Kidney tubule cell (primary cell): ENCODE measurements at places on chromosomes 3 and 15.

GRCh38 chr3:171093462-171093861, 66.9 kb upstream of the SLC2A2 start:
- no peak for DNase-seq

GRCh38 chr15:56906766-56907165, 11.7 kb upstream of the TCF12 start:
- DNase-seq = no peak

DNA sequence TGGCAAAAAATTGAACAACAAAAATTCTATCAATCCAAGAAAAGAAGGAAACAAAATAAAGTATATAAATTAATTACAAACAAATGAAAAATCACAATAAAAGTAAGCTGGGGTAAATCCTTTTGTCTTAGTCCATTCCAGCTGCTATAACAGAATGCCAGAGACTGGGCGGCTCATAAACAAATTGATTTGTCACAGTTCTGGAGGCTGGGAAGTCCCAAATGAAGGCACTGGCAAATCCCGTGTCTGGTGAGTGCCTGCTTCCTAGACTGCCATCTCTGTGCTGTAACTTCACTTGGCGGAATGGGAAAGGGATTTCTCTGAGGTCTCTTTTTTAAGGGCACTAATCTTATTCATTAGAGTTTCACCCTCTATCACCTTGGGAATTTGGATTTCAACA, 53.6 kb upstream of the RPL35A start:
- no peak for DNase-seq

GRCh38 chr3:30232142-30232541, 374.3 kb upstream of the TGFBR2 start:
- DNase-seq = no peak

DNA sequence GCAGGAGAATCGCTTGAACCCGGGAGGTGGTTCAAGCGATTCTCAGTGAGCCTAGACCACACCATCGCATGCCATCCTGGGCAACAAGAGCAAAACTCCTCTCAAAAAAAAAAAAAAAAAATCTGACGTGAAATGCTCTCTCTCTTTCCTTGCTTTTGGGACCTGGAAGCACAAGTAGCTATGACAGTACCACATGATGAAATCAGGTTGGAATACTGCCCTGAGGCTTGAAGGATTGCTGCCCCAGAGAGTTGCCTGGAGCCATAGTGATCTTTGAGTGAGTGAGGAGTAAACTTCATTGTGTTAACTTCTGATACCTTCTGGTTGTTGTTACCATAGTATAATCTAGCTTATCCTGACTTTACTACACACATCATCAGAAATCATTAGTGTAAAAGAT, 23.3 kb downstream of the AKAP13 start:
- no peak for DNase-seq

- peak; percentile 52 for DNase-seq
Measured at GRCh38 chr3:39879581-39879980, 70.2 kb downstream of the MYRIP start.

DNA sequence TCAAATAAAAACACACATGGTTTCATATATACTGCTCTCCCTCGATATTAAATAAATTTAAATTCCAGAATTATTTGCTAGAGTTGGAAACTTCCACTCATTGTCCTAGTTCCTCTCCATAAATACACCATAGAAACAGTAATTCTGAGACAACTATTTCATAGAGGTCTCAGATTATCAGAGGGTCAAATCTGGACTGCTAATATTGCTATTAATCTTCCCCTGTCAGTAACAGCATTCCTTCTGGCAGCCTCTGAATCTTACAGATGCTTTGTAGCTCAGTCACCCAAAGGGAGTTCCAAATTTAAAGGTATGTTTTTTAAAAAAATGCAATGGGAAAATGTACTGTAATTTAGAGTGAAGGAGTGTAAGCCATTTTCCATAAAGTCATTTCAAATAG, 428.8 kb downstream of the PYDC2 start:
- no peak for DNase-seq

- no peak for DNase-seq
Measured at GRCh38 chr15:35818846-35819245, 272.9 kb upstream of the DPH6 start.

DNA sequence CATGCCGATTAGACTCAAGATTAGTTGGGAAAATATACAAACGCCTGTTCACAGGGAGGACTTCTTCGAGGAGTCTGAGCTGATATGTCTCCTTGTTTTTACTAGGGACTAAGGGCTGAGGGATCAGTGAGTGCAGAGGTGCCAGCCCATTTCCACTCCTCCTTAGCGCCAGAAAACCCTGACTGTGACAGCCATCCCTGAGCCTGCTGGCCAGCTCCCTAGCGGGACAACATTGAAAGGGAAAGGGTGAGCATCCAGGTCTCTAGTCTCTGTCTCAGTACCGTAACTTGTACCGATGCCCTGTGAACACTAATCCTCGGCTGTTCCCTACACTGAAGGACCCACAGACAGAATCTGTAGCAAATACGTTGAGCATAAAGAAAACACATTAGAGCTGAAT, 243.4 kb downstream of the WNT5A start:
- DNase-seq = no peak

DNA sequence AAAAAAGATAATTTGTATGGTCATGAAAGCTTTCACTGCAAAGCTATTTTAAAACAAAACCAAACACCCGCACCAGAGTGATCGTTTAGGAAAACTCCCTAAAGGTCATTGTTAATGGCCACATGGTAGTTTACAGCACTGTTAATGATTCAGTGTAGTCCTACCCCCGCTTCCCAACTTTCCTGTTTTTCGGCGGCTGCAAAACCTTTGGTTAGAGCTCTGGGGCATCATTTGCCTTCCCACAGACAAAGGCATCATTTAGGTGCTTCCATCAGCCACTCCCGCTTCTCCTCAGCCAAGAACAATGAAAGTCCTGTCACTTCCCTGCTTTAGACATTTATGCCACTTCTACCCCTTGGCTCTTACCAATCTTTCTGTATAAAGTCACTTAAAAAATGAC, 10.6 kb downstream of the MELTF start:
- DNase-seq = no peak

DNA sequence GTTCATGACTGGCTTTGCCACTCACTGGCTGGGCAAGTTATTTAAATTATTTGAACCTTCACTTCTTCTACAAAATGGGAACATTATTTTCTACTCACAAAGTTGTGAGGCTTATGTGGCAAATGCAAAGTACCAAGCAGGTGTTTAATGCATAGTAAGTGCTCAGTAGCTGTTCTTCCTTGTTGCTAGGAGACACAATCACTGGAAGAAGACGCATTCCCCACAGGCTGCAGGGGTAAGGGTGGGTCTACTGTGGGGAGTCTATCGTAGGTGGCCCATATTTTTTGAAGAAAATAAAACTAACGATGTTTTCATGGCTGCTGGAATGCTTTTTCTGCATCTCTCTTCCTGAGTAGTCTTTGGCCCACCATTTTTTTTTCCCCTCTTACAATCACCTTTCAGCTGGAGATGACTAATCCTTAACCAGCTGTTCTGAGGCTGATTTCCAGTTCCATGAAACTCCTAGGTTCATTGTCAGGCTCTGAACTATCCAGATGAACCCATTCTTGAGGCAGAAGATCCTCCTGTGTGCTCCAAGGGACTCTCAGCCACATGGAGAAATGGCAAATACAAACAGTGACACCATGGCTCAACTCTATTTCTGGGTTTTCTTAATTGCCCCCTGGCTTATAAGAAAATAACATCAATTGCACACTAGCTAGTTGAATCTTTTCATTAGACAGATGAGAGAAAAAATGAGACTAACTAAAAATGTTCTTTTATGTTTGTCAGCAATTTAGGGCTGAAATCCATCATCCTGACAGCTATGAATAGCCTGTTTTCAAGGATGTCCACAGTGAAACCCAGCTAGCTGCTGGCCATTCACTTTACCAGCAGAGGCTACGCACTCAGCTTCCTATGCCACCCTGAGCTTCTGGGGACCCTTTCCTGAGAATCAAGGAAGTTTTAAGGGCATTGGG, 108.3 kb upstream of the ETV5 start:
- DNase-seq = no peak

GRCh38 chr3:12396471-12396870, 87.8 kb upstream of the TSEN2 start:
- DNase-seq = no peak

DNA sequence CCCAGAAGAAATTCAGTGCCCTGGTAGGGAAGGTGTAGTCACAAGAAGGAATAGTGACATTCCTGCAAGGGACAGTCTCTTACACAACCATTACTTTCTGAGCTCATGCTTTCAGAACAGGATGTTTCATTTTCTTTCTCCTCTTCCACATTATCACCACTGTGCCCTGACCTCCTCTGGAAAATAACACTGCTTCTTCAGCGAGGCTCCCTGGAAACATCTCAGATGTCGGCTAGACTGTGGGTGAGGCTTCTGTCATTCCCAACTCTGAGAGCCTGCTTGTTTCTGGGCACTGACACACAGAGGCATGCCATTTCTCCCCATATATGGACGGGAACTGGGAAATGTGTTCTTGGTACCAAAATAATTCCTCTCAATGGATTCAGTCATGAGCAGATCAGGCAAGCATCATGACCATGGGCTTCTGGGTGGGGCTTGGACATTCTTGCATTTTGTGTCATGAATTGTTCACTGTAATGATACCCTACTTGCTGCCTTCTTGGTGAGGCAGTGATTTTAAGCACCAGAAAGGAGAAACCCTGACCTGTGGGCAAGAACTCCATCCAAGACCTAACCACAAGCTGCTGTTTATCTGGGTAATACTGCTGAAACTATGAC, 14.3 kb upstream of the TNFAIP8L3 start:
- peak; percentile 50 for DNase-seq

DNA sequence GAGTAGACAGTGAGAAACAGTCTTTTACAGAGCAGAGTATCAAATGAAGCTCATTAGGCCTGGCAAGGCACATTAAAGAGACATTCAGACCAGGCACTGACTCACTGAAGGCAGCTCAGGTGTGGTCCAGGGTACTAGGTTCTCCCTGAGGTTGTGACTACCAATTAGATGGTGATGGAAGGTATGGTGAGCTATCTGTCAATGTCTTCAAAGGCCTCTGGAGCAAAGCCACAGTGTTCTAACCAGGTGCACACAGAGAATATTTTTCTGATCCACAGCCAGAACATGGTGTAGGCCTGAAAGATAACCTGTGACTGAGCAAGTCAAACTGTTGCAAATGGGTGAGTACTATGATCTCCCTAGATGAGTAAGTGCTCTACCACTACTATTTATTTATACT, 51.5 kb downstream of the EOMES start:
- peak; percentile 54 for DNase-seq

- no peak for DNase-seq
Measured at GRCh38 chr3:183158113-183158512, 4.4 kb downstream of the LAMP3 start.

DNA sequence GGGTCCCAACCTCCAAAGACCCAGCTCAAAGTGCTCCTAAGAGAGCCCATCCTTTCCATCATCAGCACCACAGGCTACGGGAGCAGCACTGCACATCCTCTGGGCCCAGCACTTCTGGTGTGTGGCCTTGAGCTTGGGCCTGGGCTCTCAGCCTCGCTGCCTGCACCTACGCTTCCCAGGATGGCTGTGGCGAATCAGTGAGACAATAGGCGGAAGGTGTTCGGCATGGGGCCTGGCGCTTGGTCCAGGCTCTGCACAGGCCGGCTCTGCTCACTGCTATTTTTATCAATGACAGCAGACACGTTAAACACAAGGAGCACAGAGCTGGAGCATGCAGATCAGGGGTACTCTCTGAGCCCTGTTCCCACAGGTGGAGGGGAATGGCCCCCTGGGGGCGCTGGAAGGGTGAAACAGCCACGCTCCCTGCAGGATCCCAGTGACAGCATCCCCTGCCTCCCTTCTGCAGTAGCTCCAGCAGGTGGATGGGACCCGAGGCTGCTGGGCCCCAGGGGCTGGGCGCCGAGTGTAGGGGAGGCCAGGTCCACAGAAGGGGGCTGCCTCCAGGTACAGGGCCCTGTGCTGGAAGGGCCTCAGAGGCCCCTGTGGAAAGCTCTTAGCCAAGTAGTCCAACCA, 90.0 kb upstream of the RPL32 start:
- DNase-seq = no peak

- DNase-seq = no peak
Measured at GRCh38 chr3:72395776-72396311, 452.4 kb downstream of the SHQ1 start.

- no peak for DNase-seq
Measured at GRCh38 chr15:69443032-69443611, 9.5 kb upstream of the RPLP1 start.

DNA sequence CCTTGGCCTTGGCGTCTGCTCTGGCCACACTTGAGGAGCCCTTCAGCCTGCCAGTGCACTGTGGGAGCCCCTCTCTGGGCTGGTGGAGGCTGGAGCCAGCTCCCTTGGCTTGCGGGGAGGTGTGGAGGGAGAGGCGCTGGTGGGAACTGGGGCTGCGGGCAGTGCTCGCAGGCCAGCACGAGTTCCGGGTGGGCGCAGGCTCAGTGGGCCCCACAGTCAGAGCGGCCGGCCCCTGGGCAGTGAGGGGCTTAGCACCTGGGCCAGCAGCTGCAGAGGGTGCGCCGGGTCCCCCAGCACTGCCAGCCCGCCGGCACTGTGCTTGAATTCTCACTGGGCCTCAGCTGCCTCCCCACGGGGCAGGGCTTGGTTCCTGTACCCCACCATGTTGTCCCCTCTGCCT, 68.7 kb upstream of the KCNAB1 start:
- DNase-seq = no peak

- DNase-seq = no peak
Measured at GRCh38 chr15:39682366-39682765, 100.3 kb downstream of the FSIP1 start.

GRCh38 chr3:56857178-56857577, 55.4 kb upstream of the ARHGEF3 start:
- no peak for DNase-seq

GRCh38 chr15:63202861-63203260, 13.5 kb downstream of the RAB8B start:
- no peak for DNase-seq

DNA sequence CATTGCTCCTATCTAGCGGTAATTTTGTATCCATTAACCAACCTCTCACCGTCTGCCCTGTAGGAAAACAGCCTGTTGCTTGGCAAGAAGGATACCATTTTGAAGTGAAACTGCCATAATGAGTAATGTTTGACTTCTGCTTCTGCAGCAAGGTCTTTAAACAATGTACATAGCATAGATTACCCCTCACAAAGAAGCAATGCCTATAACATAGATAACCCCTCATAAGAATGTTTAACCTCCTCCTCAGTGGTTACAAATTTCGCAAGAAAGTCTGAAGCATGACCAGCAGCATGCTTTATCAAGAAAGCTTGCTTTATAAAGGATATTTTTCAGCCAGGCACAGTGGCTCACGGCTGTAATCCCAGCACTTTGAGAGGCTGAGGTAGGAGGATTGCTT, 61.2 kb upstream of the MFGE8 start:
- DNase-seq = no peak

- no peak for DNase-seq
Measured at GRCh38 chr3:184677344-184678316, 34.2 kb downstream of the MAGEF1 start.
